ENCODE measurements at places on chromosomes 1 and 21.

- no peak for DNase-seq
Measured at GRCh38 chr1:226485192-226485591, 63.4 kb upstream of the STUM start.

DNA sequence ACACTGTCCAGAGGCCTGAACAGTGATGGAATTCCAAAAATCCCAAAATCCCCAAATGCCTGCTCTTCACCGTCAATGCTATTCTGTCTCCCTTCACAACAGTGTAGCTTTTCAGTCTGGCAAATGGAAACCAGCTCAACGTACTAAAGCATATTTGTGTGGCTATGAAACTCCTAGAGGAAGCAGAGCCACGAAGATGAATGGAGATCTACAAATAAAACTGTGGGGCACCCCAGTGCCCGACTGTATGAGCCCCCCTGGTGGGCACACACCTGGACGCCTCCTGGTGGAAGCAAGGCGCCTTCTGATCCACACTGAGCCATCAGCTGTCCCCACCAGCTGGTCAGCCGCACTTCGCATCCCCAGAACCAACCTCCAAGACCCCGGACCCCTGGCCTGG, 129.1 kb upstream of the SOD1 start:
- no peak for DNase-seq

GRCh38 chr1:224502459-224503160, 68.0 kb upstream of the WDR26 start:
- no peak for DNase-seq

GRCh38 chr1:172679000-172679772, 20.3 kb downstream of the FASLG start:
- DNase-seq, result no peak

DNA sequence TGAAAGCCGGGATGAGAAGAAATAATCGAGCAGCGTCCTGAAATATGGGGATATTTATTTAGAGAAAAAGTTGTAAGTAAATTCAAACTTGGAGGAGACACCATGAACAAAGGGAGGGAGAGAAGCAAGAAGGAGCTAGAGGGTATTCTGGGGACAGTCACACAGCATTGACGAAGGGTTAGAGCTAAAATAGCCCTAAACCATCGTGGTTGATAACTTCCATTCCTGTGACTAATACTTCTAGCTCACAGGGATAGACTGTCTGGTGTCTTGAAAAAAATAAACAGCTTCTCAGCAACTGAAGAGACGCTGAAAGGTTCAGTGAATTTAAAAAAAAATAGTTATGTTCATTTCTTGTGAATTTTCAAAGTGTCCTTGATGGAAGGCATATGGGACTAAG, 86.7 kb downstream of the LRRC53 start:
- no peak for DNase-seq

DNA sequence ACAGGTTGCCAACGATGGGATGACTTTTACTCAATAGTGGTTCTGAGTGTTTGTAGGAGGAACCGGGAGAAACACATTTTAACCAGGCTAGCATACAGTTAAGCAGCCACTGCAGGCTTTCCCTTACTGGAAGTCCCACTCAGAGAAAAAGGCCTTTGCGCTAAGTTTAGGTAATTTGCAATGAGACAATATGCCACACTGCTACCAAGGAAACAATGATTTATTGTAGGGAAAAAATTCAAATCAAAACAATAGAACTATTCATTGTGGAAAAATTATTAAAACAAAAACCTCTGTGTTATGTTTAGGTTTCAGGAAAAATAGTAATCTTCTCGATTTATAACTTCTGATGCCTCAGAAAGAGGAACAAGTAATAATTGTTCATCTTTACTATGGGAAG, 51.4 kb upstream of the CR2 start:
- no peak for DNase-seq

DNA sequence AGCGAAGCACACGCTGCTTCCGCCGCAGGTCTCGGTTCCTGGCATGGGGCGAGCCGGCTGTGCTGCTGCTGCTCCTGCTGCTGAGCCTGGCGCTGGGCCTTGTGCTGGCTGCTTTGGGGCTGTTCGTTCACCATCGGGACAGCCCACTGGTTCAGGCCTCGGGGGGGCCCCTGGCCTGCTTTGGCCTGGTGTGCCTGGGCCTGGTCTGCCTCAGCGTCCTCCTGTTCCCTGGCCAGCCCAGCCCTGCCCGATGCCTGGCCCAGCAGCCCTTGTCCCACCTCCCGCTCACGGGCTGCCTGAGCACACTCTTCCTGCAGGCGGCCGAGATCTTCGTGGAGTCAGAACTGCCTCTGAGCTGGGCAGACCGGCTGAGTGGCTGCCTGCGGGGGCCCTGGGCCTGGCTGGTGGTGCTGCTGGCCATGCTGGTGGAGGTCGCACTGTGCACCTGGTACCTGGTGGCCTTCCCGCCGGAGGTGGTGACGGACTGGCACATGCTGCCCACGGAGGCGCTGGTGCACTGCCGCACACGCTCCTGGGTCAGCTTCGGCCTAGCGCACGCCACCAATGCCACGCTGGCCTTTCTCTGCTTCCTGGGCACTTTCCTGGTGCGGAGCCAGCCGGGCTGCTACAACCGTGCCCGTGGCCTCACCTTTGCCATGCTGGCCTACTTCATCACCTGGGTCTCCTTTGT, 2.6 kb downstream of the TAS1R3 start:
- DNase-seq, result no peak

- peak; percentile 55 for DNase-seq
Measured at GRCh38 chr21:34933609-34934335, 115.3 kb downstream of the RUNX1 start.

DNA sequence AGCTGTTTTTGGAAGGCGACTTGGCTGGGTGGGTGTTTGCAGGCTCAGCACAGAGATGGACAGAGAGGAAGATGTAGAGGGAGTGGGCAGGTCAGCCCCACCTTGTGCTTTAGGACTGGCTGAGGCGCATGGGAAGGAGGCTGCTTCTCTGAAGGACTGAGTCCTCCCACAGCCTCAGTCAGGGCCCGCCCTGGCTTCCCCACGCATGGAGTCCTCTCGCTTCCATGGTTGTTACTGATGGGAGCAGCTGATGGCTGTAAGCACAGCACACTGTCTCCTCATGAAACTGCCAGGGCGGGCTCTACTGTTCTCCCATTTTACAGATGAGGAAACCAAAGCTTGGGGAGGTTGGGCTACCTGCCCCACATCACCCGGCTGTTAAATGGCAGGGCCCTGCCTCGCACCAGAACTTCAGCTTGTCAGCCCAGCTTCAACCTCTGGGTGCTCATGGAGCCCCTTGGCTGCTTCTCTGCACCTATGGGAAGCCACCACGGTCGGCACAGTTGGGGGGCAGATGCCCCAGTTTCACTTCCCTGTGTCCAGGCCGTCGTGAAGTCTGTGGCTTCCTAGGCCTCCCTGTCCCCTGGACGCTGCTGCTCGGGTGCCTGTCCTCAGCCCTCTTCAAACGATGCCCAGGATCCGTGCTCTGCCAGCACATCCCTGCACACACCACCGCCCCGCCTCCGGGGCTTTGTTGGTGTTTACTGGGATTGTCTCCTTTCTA, 2.4 kb downstream of the TMEM201 start:
- DNase-seq, result no peak

- no peak for DNase-seq
Measured at GRCh38 chr1:60063561-60063960, 10.0 kb downstream of the C1orf87 start.

- DNase-seq, result no peak
Measured at GRCh38 chr1:59779949-59780348, 34.8 kb upstream of the HOOK1 start.

GRCh38 chr1:117577191-117577885, 28.5 kb upstream of the TENT5C start:
- no peak for DNase-seq

- DNase-seq, result peak; percentile 16
Measured at GRCh38 chr1:58755468-58755872, 28.4 kb downstream of the JUN start.

- no peak for DNase-seq
Measured at GRCh38 chr21:29712818-29713217, 227.0 kb downstream of the GRIK1 start.

DNA sequence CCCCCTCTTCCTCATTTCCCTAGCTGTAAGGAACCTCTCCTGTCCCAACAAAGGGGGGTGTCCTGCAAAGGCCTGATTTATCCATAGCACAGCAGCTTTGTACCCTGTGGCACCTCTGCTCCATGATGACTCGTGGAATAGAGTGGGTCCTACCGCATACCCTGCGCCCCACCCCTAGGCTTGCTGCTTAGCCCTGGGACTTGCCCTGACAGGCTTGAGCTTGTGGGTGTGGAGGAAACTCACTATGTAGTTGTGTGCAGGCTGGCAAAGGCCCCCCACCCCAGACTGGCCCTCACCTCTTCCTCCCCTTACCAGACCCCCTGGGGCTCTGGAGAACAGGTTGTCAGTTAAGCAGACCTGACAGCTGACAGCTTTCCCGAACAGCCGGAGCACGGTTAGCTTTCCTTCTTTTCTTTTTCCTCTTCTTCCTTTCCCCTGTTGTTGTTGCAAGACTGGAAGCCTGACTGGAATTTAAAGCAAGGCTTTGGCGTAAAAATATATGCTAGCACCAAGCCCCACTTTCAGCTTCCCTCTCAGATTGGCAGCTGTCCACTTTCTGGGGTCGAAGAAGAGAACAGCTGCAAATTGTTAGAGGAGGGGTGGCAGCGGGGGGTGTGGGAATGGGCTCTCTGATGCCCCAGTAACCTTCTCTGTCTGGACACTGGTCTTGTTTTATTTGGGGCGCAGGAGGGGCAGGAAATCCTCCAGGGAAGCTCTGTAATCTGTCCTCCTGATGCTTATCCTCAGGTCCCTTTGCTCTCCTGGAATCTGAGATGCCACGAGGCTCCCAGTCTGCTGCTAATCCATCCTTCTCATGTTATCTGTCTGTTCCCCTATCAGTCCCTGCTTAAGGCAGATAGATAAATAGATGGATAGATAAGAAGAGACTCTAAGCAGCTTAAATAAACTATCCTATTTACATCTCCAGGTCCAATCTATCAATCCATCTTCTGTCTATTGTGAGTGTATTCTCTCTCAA, 134.6 kb downstream of the BRINP2 start:
- no peak for DNase-seq

DNA sequence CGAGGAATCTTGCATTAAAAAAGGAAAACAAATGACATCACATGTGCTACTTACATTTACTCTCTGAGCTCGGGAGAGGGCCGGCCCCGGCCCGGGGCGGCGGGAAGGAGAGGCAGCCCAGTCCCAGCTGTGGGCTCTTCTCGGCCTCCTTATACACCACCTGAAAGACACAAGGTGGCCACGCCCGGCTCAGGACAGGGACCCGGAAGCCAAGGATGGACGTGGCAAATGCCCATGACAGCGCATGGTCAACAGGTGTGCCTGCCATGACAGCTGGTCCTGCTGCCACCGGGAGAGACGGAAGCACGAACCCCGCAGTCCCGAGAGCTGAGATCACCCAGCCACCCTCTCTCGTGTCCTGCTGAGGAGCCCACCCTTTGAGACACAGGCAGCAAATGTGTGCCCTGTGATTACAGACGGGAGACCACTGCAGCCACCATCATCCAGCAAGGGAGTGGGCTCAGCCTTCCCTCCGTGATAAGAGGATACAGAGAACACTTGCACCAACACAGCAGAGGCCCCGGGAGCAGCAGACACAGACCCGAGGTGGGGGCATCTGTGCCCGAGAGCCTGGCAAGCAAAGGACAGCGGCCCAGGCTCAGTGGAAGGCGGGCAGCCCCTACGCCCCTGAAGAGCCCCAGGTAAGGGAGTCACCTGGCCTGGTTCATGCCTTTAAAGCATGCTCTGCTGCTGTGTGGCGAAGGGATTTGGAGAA, 8.7 kb downstream of the TPRG1L start:
- no peak for DNase-seq

DNA sequence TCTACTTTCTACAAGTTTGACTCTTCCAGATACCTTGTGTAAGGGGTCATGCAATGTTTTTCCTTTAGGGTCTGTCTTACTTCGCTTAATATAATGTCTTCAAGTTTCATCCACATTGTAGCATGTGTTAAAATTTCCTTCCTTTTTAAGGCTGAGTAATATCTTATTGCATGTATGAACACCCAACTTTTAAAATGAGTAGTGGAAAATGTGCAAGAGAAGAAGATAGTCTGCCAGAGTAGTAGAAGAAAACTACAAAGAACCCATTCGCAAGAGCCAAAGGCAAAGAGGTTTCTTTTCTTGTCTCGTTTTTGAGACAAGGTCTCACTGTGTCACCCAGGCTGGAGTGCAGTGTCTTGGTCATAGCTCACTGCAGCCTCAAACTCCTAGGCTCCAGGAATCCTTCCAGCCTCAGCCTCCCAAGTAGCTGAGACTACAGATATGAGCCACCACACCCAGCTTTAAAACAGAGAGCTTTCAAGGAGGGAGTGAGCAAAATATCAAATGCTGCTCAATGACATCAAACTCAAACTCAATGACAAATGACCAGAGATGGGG, 9.4 kb downstream of the IL23R start:
- no peak for DNase-seq

- DNase-seq, result no peak
Measured at GRCh38 chr1:222060210-222060916, 318.5 kb upstream of the DUSP10 start.
